NCI-H2029 treated with DMSO at 0.1 percent for 48 hours (cell line): ENCODE measurements at places on chromosomes 6 and 20.

- DNase-seq = no peak
Observed at GRCh38 chr20:7257099-7257498, 489.6 kb downstream of the BMP2 start.

- DNase-seq = no peak
Observed at GRCh38 chr6:126516411-126516810, 176.5 kb downstream of the CENPW start.

GRCh38 chr20:50285376-50286173 is 94.9 kb downstream of the CEBPB start:
- no peak for DNase-seq

DNA sequence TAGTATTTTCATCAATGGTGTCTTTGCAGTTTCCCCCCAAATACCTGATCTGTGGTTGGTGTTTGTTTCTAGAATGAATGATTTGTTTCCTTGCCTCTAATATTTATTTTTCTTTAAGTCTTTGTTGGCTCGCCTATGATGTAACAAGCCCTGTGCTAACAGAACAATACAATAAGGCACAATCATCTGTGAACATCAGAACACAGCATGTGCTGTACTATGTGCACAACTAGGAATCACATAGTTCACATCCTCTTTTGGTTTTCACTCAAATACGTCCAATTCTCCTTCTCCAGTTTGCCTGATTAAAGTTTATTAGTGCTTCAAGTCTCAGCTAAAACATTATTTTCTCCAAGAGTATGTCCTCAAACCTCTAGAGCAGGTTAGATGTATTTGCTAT is 613.1 kb downstream of the EPHA7 start:
- DNase-seq = no peak

DNA sequence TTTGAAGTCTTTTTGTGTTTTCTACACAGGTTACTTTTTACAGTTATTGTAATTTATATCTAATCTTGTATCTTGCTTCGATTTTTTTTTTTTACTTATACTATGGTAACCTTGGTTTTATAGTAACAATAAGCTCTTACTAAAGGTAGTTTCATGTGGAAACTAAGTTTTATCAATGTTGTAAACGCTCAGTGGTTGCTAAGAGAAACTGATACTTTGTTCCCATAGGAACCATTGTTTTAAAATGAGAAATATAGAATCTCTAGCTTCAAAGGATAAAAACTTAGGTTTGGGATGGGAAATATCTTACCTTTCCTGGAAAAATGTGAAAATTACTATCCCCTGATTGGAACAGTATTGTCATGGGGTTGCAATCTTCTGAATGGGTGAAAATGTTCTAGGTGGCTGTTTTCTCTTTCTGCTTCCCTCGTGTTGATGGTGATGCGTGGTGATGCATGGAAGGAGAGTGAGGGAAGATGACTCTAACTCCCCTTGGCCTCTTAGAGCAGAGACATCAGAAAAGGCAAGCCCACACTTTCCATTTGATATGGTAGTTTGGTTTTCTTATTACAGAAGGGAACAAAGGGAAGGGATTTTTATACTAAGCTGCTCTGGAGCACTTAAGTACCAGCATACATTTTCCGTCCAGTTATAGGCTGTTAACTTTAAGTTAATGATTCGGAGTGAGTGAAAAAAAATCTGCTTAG is 23.5 kb upstream of the BACH2 start:
- no peak for DNase-seq

DNA sequence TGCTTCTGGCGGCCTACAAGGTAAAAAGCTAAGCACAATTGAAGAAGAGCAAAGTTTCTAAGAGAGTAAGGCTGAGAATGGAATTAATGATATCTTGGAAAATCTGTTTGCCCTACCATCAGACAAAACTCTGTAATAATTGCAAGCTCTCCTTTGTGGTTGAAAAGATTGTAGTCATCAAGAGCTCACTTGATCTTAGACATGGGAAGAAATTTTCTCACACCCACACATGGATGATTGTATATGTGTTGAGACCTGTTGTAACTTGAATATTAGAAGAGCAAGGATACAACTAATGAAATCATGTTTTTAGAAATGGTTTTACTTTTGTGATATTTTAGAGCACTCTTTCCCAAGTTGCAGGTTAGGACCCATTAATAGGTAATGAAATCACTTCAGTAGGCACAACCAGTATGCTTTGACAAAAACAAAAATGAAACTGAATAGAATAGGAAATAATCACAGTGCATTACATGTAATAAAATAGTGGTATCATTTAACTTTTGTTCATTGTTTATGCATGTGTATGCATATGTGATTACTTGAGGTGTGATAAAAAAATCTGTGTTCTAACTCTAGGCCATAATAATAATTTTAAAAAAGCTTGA is 14.0 kb downstream of the DCBLD1 start:
- DNase-seq = no peak

DNA sequence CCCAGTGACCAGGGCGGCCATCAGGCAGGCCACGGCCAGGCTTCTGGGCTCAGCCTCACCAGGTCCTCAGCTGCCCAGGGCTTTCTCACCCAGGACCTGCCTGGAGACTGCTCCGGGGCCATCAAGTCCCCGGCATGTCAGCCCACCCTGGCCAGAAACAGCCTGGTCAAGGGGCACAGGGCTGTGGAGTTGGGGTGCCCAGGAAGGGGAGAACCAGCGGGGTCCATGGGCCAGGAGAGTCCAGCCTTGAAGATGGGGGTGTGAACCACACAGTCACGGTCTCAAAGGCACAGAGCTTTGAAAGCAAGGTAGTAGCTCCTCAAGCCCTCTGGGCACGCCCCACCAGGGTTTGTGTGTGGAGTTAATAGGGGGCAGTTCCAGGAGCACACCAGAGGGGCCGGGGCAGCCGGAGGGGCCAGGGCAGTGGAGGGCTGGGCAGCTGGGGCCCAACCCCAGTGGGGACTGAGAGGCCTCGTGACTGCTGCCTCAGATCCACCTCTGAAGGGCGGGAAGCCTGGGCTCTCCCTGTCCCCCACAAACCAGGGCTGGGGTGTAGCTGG is 48.0 kb upstream of the BHLHE23 start:
- DNase-seq = no peak

DNA sequence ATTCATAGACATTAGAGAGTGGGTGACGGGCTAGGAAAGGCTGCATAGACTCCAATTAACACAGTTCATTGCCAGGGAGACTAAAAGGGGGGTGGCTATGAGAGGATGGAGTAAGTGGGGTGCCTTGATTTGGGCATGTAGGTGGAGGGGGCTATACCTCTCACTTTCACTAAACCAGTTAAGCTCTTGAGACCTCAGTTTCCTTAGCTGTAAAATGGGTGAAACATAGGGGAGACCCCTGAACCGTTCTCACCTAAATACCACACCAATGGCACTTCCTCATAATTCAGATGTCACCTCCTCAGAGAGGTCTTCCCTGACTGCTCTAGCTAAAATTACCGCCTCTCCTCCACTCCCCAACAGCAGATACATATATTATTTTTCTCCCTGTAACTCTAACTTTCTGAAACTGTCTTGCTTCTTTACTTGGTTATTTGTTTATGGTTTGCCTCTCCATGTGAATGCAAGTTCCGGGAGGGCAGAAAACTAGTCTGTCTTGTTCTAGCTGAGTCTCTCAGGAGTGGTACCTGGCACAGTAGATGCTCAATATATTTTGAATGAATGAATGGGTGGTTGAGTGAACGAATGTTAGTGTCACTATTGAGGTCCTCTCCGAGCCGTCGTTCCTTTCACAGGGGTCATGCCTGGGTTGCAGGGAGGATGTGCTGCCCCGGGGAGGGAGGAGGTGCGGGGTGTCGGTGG is 615 bp upstream of the EYA2 start:
- DNase-seq = no peak

- DNase-seq = no peak
Observed at GRCh38 chr6:84340422-84340821, 113.0 kb upstream of the CEP162 start.

GRCh38 chr20:4195499-4195898 is 180.1 kb upstream of the RNF24 start:
- no peak for DNase-seq

DNA sequence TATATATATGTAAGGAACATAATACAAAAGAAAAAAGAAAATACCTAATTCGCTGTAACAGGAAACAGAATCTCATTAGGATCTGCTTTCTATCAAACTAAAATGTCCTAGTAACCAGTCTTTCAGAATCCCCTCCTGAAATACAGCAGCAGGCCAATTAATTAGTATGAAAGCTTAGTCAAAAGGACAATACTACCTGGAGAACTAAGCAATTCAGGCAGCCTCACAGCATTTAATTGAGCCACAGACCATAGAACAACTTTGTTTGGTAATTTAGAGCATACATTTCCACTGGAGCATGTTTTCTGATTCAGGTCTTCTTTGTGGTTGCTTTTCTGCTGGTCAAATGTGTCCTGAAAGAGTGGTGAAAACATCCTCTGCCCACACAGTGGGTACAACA is 516.0 kb downstream of the LMBRD1 start:
- no peak for DNase-seq

- DNase-seq = no peak
Observed at GRCh38 chr6:30804333-30804732, 60.0 kb upstream of the IER3 start.

- peak; percentile 24 for DNase-seq
Observed at GRCh38 chr6:34055223-34055933, 90.5 kb downstream of the GRM4 start.

DNA sequence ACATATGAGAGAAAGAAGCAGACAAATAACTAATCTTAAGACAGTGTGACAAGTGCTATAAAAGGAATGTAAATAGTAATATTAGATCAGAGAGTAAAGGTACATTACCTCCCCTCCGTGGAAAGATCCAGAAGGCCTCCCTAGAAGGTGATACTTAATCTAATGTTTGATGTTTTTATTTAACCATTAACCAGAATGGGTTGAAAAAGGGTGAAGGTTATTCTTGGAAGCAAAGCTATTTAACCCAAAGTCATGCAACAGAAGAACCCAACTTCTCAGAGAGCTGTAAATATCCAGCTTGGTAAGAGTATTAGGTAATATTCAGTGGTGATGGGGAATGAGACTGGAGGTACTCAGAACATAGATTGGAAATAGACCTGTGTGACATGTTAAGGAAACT is 68.0 kb upstream of the HIVEP1 start:
- no peak for DNase-seq

DNA sequence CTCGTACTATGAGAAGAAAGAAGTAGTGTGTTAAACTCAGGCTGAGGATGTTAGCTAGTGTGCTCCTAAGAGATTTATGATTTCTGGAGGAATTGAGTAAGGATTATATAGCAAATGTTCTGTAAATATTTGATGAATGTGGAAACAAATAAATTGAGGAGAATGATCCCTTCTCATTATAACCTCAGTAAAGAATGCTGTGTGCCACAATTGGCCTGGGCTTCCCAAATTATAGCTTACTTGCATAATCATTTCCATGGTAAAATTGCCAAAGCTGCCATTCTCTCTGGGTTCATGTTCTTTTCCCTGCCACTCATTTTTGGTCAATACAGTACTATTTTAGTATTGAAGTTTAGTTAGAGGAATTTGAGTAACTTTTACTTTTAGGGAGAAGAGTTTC is 128.5 kb downstream of the FLRT3 start:
- no peak for DNase-seq

DNA sequence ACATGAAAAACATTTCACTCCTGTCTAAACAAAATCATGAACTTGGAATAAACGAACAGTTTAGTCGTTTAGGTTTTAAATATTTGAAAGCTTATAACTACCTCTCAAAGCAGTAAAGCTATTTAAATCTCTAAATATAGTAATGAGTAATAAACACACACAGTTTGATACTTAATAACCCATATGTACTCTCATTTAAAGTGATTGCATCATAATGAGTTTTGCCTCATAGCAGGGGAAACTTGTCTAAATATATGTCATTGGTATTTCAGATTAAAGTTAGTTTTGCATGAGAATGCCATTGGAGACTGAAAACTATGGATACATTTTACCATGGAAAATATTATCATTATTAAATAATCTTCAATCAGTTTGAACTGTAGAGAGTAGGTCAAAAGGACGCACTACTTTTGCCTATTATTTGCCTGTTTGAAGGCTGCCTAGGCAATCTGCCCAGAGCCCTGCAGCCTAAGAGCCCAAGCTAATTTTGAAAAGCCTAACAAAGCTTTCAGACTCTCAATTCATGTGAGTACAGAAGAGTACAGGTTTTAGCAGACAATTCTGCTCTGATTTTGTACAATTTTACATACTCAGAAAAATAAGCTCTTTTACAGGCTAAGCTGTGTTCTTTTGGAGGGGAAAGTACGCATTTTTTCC is 632.8 kb downstream of the HACE1 start:
- peak; percentile 27 for DNase-seq

- peak; percentile 33 for DNase-seq
Observed at GRCh38 chr6:35727935-35728682, 8.7 kb upstream of the ARMC12 start.

- DNase-seq = no peak
Observed at GRCh38 chr6:137625808-137626207, 131.6 kb upstream of the OLIG3 start.

- no peak for DNase-seq
Observed at GRCh38 chr20:23037017-23037481, 1.9 kb downstream of the SSTR4 start.

GRCh38 chr6:161261325-161261724 is 12.5 kb downstream of the AGPAT4 start:
- no peak for DNase-seq

DNA sequence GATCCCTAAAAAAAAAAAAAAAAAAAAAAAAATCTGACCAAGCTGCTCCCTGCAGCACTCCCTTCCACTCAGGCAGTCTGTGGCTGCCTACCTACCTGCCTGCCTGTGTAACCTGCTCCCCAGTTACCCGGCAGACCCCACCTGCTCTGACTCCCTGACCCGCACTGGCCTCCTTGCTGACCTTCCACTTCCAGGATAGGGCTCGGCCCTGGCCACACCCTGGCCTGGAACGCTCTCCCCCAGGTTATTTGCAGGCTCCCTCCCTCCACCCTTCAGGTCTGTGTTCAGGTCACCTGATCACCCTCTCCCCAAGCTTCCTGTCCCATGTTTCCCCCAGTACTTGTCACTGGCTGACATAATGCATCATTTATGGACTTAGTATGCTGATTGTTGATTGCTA is 134.3 kb downstream of the SLC23A2 start:
- no peak for DNase-seq

DNA sequence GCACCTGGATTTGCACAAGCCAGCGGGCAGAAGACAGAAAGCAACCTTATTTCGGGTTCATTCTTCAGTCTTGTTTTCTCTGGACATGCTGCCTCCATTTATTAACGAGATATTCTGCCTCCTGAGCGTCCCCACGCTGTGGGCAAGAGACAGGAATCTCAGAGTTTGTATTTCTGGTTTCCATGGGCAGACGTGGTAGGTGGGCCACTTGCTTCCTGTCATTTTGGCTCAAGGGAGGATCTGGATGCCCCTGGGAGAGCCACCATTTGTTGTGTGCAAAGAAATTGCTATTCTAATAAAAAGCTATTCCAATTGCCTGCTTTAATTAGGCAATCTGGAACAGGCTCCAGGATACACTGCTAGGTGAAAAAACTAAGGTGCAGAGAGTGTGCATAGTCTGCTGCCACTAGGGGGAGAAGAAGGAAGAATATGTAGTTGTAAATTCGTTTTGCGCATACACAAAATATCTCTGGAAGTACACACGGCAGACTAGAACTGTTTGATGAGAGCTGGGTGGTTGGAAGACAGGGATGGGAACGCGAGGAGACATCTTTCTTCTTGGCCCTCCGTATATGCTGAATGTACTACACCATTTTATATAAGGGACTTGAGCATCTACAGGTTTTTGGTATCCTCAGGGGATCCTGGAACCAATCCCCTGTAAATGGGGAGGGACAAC is 30.1 kb upstream of the SLC16A10 start:
- DNase-seq = peak; percentile 44
